ENCODE measurements at places on chromosomes 11 and 22.
A peak's percentile ranks its signal among the peaks of the same experiment; 100 is the strongest.

- no peak for DNase-seq
Observed at GRCh38 chr11:71172680-71173079, 79.7 kb downstream of the SHANK2 start.

- DNase-seq, result no peak
Observed at GRCh38 chr11:130846606-130847005, 69.7 kb downstream of the SNX19 start.

DNA sequence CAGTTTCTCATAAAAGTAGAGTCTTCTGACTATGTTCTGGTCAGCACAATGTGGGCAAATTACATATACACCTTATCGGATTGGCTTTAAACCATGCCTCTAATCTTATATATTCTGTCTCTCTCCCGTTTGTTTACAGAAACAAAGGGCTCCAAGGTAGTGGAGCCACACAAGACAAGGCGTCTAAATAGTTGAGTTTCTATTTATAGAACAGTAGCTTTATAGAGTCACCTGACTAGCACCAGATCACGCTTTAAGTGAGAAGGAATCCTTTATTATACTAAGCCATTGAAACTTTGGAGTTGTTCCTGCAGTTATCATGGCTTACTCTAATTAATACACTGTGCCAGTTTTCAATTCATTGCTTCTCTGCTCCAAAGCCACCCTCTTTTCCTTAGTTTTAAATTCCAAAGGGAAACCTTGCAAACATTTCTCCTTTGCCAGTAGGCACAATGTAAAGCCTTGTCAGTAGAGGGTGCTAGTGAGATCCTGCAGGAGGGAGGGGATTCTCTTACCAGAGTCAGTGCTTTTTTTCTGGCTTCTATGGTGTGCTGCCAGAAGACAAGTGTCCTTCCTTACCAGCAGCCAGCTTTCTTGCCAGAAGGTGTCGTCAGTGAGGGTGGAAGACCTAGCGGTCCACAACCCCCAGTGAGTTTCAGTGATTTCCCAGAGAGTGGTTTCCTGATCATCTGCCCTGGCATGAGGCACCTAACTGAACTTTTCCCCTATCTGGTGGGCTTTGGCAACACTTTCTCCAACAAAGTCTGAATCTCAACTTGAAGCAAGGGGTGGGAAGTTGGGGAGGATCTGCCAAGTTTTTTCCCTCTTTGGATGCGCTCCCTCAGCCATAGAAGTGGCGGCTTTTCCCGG is 71.7 kb downstream of the RAB38 start:
- DNase-seq, result peak; percentile 55

- no peak for DNase-seq
Observed at GRCh38 chr11:90257158-90257525, 34.3 kb upstream of the CHORDC1 start.

- DNase-seq, result no peak
Observed at GRCh38 chr11:126082251-126083109, 19.8 kb upstream of the CDON start.

DNA sequence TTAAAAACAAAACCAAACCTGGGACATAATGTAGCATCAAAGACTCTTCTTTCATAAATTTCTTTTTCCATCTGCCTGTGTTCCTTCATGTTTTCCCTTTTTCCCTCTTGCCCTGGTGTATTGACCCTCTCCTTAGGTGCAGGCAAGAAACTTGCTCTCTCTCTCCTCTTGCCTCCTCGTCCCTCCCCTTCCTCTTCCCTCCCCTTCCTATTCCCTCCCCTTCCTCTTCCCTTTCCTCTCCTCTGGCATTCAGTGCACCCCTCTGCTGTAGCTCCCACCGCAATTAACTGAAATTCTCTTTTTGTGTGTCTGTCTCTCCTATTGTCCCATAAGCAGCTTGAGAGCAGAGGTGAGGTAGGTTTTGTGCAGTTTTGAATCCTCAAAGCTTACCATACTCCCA is 49.9 kb downstream of the CSF2RB start:
- no peak for DNase-seq

- DNase-seq, result no peak
Observed at GRCh38 chr11:67670316-67671210, 3.9 kb downstream of the ALDH3B2 start.

GRCh38 chr11:91156041-91156440 is 933.2 kb upstream of the CHORDC1 start:
- DNase-seq, result no peak

DNA sequence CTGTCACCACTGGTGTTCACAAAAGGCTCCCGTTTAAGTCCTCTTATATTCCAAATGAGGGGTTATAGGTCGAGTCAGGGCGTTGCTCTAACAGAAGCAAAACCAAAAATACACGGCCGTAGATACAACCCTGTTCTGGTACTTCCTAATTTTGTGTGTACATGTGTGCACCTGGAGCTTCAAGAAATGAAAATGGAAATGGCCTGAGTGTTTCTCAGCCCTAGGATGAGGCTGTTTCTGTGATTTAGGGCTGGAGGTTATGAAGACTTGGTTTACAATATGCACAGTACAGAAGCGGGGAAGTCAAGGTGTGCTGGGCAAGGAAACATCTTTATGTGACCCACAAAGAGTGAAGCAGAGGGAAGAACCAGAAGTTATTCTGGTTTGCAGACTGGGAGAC is 110.4 kb upstream of the OR4B1 start:
- DNase-seq, result no peak

GRCh38 chr11:78825591-78826020 is 250.9 kb upstream of the NARS2 start:
- DNase-seq, result no peak

GRCh38 chr11:132895340-132895739 is 637.0 kb downstream of the OPCML start:
- DNase-seq, result no peak

GRCh38 chr22:20725987-20726558 is 47.8 kb upstream of the SERPIND1 start:
- DNase-seq, result no peak

DNA sequence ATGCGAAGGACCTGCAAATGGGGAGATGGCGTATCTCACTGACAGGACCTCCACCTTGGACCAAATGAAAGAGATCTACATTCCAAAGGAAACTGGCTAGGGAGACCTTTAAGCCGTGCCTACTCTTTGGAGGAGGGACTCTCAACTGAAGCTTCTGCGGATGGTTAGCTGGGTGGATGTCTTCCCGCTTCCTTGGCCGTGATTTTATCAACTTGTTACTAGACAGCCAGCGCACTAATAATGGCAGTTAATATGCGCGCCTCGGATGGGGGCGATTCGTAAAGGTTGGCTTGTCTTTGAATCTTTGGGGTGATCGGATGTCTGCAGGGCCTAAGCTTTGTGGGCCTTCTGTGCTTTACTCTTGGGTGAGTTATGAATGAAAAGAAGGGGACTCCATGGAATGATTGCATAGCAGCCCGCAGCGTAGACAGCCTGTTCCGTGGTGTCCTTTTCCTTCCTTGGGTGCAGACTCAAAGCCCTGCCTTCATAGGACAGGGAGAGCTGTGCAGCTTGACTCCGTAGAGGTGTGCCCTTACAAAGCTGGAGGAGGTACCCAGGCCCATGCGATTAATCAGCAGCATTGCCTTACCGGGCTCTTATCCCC is 1.5 kb downstream of the ZNRF3 start:
- DNase-seq, result no peak

- no peak for DNase-seq
Observed at GRCh38 chr11:68196219-68196618, 16.9 kb downstream of the KMT5B start.

GRCh38 chr11:93939084-93939760 is 81.9 kb upstream of the HEPHL1 start:
- no peak for DNase-seq

GRCh38 chr22:38173641-38173906 is 8.1 kb downstream of the PLA2G6 start:
- no peak for DNase-seq

DNA sequence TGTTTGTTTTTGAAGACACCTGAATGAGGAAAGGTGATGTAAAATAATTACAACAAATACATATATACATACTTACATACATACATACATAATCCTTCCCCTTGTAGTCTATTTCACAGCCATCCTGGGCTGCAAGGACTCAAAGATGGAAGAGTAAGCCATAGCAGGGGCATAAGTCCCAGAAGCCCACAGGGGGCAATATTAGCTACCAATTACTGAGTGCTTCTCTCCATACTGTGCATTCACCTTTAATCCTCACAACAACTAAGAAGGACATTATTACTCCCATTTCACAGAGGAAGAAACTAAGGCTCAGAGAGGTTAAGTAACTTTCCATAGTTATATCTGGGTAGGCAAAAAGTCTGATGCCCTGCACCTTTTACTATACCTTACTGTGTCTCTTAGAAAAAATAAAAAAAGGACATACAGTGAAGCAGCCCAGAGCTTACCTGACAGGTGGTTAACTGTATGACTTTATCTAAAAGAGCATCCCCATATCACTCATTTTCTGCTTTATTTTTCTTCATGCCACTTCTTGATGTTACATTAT is 2.7 kb downstream of the SERGEF start:
- DNase-seq, result no peak

- DNase-seq, result no peak
Observed at GRCh38 chr22:47066616-47066905, 304.1 kb downstream of the TBC1D22A start.

DNA sequence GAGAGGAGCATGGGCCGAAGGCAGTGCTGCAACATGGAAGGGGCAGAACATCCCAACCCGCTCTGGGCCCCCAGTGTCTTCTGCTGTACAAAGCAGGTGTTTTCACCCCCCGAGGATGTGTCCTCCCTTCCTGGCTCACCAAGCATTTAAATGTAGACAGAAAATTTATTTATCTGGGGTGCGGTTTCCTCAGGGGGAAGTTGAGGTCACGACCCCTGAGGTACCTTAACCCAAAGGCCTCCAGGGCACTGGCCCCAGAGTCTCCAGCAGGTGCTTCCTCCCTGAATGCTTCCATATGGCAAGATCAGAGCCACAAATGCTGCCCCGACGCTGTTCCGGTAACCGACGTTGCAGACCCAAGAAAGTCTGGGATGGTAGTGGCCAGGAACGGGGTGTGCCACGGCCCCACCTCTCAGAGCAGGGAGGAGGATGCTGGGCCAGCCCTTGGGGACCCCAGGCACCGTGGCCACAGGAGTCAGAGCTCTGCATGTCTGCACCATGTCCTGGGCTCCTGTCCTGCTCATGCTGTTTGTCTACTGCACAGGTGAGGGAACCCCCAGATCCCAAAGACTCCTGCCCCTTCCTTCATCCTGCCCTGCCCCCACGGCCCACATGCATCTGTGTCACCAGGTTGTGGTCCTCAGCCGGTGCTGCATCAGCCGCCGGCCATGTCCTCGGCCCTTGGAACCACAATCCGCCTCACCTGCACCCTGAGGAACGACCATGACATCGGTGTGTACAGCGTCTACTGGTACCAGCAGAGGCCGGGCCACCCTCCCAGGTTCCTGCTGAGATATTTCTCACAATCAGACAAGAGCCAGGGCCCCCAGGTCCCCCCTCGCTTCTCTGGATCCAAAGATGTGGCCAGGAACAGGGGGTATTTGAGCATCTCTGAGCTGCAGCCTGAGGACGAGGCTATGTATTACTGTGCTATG is at the start of gene VPREB1:
TSS of gene VPREB1 (plus strand) at position 471 of the 935 bp plus-strand sequence. CDS start at position 499, 28 bp downstream.
- DNase-seq, result peak; percentile 2

GRCh38 chr11:117180661-117181585 is 2.4 kb downstream of the SIDT2 start:
- DNase-seq, result peak; percentile 83

DNA sequence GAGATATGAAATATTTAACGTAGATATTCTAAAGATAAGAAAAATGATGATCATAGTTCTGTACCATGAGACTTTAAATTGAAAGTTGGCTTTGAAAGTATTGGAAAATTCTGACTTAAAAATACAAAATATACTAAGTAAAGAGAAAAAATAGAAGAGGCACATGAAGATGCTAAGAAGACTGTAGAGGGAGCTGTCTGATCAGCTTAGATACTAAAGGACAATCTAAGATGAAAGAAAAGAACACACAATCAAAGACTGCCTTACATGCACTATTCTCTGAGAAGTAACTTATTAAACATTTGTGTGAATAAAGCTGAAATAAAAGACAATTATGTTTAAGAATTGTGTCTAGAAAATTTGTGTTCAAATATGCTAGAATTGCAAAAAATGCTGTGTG is 55.1 kb downstream of the RBMXL2 start:
- DNase-seq, result no peak

DNA sequence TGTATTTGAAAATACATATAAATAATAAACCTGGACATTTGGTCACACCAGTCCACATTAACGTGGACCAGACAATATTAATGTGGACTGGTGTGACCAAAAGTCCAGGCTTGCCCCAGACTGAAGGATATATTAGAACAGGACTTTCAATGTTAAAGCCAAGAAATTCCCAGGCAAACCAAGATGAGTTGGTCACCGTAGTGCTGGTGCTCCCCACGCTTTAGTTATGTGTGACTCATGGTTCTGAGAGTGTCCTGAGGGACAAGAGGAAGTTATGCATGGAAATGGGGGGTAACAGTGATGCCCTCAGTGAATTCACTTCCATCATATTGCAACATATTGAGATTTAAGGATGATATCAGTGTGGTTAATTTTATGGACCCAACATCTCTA is 31.4 kb downstream of the POU2AF1 start:
- no peak for DNase-seq

- DNase-seq, result peak; percentile 85
Observed at GRCh38 chr22:17779286-17780115, 5.2 kb upstream of the BID start.

GRCh38 chr11:17392872-17393271 is 4.4 kb upstream of the KCNJ11 start:
- no peak for DNase-seq

DNA sequence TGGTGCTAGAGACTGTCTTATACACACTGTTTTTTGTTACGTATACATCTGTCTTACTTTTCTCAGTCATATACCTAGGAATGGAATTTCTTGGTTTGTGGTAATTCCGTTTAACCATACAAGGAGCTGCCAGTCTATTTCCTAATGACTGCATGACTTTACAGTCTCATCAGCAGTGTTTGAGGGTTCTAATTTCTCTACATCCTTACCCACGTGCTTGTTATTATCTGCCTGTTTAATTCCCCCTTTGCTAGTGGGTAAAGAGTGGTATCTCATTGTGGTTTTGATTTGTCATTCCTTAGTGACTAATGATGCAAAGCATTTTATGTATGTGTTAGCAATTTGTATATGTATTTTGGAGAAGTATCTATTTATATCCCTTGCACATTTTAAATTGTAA is 1008.0 kb downstream of the FAM181B start:
- DNase-seq, result no peak

- no peak for DNase-seq
Observed at GRCh38 chr11:92436034-92436920, 211.7 kb downstream of the FAT3 start.

GRCh38 chr22:32175683-32176644 is 16.9 kb upstream of the C22orf42 start:
- DNase-seq, result no peak

GRCh38 chr22:17369439-17370025 is at the start of gene CECR2:
CECR2 (plus strand) TSS chr22:17369460; CDS start chr22:17369784, 324 bp downstream.
- peak; percentile 67 for DNase-seq

- no peak for DNase-seq
Observed at GRCh38 chr11:121755906-121756305, 303.1 kb upstream of the SORL1-AS1 start.

- DNase-seq, result no peak
Observed at GRCh38 chr11:26335903-26336302, 4.0 kb downstream of the ANO3 start.

DNA sequence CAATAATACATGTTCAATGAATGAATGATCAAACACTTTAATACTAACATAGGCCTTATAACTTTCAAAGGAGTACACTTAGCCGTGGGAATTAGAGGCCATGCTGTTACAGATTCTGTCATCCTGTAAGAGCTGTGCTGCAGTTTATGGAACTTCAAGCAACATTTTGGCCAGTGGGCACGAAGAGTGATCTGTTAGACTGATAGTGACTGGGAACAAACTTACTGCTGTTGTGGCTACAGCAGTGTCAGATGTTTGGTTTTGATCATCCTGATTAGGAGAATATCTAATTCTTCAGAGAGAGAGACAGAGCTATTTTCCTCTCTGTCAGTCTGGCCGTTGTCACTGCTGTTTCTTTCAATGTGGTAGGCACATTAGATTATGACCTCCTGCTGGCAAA is 348.9 kb downstream of the NELL1 start:
- DNase-seq, result no peak
